ENCODE measurements at places on chromosomes 16 and 17.
A peak's percentile ranks its signal among the peaks of the same experiment; 100 is the strongest.

DNA sequence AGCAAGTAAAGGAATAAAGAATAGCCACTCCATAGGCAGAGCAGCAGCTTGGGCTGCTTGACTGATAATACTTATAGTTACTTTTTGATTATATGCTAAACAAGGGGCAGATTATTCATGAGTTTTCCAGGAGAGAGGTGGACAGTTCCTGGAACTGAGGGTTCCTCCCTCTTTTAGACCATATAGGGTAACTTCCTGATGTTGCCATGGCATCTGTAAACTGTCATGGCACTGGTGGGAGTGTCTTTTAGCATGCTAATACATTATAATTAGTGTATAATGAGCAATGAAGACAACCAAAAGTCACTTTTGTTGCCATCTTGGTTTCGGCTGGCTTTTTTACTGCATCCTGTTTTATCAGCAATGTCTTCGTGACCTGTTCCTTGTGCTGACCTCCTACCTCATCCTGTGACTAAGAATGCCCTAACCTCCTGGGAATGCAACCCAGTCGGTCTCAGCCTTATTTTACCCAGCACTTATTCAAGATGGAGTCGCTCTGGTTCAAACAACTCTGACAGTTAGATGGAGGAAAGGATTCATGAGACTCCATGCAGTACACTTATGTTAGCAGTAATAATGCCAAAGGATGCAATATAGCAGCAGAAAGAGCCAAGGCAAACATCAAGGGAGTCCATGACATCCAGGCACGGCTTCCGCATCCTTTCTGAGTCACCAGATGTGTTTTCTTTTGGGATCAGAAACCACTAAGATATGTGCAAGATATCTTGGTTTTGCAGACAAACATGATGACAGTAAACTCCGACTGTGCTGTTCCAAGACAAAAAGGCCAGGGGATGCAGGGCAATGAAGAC is 55.8 kb upstream of the B4GALNT2 start:
- DNase-seq, result peak; percentile 55

- DNase-seq, result peak; percentile 16
Observed at GRCh38 chr17:39935909-39936308, 8.4 kb downstream of the LRRC3C start.

- DNase-seq, result no peak
Observed at GRCh38 chr17:78248051-78248914, 16.9 kb downstream of the TMEM235 start.

DNA sequence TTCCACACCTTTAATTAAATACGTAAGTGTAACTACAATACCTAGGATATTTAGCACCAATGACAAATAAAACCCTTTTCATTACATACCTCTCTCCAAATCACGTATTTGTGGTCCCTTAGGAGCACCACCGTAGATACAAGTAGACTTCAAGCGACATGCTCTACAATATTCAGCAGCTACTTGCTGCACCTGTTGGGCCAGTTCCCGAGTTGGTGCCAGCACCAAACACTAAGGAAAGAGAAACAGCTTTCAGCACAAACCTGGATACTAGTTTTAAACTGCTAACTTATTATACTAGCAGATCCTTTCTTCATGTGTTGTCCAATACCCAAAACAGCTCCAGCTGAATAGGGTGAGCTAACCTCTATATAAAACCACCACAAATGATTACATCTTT is 2.7 kb downstream of the DDX5 start:
- peak; percentile 17 for DNase-seq

DNA sequence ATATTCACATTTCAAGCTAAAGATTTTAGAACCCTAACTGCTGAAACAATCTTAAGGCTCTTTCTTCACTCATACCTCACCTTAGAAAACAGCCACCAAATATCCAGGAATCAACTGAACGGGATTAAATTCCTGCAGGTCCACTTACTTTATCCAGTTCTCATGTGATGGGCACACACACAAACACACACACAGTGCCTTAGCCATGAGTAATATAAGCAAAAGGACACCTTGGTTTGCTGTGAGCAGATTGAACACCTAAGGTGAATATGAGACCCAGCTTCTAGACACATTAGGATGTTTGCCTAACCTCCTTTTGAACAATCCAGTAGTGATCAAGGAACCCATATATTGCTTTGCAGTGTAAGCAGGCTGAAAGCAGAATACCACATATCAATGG is 81.5 kb downstream of the TUBD1 start:
- DNase-seq, result peak; percentile 36
